ENCODE measurements at places on chromosomes 2 and 18. TPM values are rescaled to one million over a fixed set of nuclear protein-coding genes. Genes with fewer than 3 reads are reported as not detected.

Gene CWC22
- total RNA-seq = 21.3 TPM

Gene REL
- total RNA-seq = 24.0 TPM

Gene FTCDNL1
- total RNA-seq = 0.86 TPM

Gene MLPH
- total RNA-seq = not detected

Gene ADAM23
- 0.98 TPM for total RNA-seq

DNA sequence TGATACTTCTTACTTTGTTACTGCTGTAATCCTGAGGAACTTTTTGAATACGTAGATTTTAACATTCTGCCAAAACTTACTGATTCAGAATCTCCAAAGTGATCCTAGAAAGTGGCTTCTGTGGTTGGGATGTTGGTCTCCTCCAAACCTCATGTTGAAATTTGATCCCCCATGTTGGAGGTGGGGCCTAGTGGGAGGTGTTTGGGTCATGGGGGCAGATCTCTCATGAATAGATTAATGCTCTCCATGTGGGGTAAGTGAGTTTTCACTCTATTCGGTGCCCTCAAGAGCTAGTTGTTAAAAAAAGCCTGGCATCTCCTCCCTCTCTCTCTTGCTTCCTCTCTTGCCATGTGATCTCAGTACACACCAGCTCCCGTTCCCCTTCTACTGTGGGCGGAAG lies 329.9 kb downstream of the HRH4 start:
- no peaks in the 10 kb centered on the region for H3K36me3 ChIP-seq
- no peak overlapping the region for H3K4me3 ChIP-seq
- DNase-seq = no peak

- H3K36me3 ChIP-seq = no peaks in the 10 kb centered on the region
- no peak for DNase-seq
- H3K27me3 ChIP-seq = peaks cover 44% of the 10 kb centered on the region
- no peaks in the 10 kb centered on the region for H3K4me1 ChIP-seq
Measured at GRCh38 chr2:38158378-38159118, 82.6 kb upstream of the CYP1B1 start.

- H3K4me3 ChIP-seq = no peak overlapping the region
- no peaks in the 10 kb centered on the region for H3K36me3 ChIP-seq
- peaks cover 36% of the 10 kb centered on the region for H3K27me3 ChIP-seq
- H3K27ac ChIP-seq = no peak overlapping the region
Measured at GRCh38 chr2:231317579-231317978, 77.9 kb upstream of the B3GNT7 start.

DNA sequence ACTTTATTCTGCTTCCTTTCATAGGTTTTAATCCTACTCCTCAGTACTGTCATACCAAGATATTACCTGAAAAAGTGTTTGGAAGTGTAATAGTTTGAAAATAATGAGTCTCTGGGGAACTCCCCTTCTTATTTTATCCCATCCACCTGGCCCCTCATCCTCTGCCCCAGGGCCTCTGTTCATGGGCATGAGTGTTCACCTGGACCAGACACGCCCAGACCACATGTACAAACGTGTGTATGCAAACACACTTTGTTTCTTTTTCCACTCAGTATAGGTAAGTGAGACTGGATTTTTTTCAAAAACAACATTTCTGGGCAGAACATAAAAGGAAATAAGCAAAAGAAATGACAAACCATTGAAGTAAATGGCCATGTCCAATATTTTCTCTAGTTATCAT lies 62.1 kb upstream of the THSD7B start:
- H3K36me3 ChIP-seq = no peaks in the 10 kb centered on the region
- no peak overlapping the region for H3K4me3 ChIP-seq
- no peak overlapping the region for H3K27ac ChIP-seq
- H3K27me3 ChIP-seq = no peaks in the 10 kb centered on the region
- no peak for DNase-seq

GRCh38 chr2:40700231-40700954 lies 248.5 kb upstream of the SLC8A1 start:
- no peak overlapping the region for H3K4me3 ChIP-seq
- DNase-seq = no peak
- no peak overlapping the region for H3K27ac ChIP-seq
- H3K36me3 ChIP-seq = no peaks in the 10 kb centered on the region
- no peaks in the 10 kb centered on the region for H3K4me1 ChIP-seq

GRCh38 chr2:214781226-214781625 lies 28.3 kb downstream of the BARD1 start:
- DNase-seq = no peak
- no peaks in the 10 kb centered on the region for H3K4me1 ChIP-seq
- no peak overlapping the region for H3K27ac ChIP-seq
- H3K4me3 ChIP-seq = no peak overlapping the region
- H3K27me3 ChIP-seq = no peaks in the 10 kb centered on the region

DNA sequence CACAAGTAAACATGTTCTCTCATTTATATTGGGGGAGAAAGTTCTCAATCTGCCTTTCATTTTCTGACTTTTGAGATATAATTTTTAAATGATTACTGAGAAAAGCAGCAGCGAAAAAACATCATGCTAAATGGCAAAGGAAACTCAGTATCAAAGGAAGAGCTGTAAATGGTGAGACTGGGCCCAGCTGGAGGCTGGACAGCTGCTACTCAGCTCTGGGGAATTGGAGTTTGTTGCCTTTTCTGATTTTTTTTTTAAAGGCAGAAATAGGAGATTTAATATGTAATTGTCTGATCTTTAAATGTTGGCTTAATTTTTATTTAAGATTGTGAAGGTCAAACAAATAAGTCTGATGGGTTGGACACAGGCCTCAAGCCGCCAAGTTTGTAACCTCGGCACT lies 137.1 kb upstream of the TACR1 start:
- no peak overlapping the region for H3K27ac ChIP-seq
- H3K4me3 ChIP-seq = no peak overlapping the region
- no peaks in the 10 kb centered on the region for H3K36me3 ChIP-seq
- H3K27me3 ChIP-seq = peaks cover 3% of the 10 kb centered on the region

DNA sequence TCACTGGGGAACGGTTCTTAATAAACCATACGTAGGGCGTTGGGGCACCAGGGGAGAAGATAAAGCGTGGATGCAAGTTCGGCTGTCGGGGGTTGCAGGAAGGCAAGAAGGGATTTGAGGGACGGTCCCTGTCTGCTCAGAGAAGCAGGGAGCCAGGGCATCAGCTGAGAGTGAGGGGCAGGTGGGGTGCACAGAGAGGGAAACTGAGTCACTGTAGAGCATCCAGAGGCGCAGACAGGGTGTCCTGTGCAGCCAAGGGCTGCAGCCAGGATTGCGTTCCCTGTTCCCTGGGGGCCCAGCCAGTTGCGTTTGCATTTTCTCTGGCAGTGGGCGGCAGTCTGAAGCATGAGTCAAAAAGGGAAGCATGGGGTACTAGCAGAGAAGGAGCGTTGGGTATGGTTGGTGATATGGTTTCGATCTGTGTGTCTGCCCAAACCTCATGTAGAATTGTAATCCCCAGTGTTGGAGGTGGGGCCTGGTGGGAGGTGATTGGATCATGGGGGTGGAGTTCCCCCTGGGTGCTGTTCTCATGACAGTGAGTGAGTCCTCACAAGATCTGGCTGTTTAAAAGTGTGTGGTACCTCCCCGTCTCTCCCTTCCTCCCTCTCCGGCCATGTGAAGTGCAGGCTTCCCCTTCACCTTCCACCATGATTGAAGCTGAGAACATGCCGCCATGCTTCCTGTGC lies 202.9 kb downstream of the NDUFA10 start:
- H3K4me3 ChIP-seq = no peak overlapping the region
- no peak overlapping the region for H3K27ac ChIP-seq
- H3K36me3 ChIP-seq = no peaks in the 10 kb centered on the region
- H3K4me1 ChIP-seq = peaks cover 9% of the 10 kb centered on the region

- H3K27ac ChIP-seq = no peak overlapping the region
- no peak overlapping the region for H3K4me3 ChIP-seq
Measured at GRCh38 chr18:48824231-48824970, 126.4 kb downstream of the SMAD7 start.

DNA sequence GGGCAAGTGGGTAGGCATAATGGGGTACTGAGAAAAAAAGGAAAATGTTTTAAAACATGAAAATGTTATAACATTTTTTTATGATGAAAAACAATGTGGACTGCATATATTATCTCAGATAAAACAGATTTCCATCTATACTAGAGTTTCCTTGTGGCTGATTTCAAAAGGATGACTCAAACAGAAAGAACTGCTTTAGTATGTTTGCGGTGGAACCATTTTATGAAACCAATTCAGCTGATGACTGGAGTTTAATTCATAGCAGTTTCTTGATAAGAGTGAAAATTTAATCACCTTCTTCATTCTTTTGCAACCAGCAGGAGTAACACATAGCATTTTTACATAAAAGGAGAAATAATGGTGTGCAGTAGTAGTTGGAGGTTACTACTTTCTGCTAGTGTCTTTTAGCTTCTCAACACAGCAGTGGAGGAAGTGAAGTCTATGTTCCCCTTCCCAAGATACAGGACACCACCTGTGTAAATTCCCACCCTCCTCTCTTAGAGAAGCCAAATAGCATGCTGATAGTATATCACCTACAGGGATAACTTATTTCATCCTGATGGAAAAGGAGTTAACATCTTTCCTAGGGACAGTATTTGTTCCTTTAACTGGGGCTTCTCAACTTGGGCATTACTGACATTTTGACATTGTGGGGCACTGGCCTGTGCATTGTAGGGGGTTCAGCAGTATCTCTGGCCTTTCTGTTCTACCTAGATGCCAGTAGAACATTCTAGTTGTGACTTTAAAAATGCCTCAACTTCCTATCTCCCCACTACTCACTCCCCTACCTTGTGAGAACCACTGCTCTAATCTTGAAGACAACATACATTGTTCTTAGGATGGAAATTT lies 29.9 kb downstream of the PELI1 start:
- peak overlapping the region; percentile 15 for H3K4me3 ChIP-seq
- H3K27ac ChIP-seq = peak overlapping the region; percentile 67
- DNase-seq = no peak
- H3K36me3 ChIP-seq = peaks cover 16% of the 10 kb centered on the region
- no peaks in the 10 kb centered on the region for H3K27me3 ChIP-seq

- DNase-seq = no peak
Measured at GRCh38 chr2:216563646-216564045, 65.0 kb downstream of the RPL37A start.

DNA sequence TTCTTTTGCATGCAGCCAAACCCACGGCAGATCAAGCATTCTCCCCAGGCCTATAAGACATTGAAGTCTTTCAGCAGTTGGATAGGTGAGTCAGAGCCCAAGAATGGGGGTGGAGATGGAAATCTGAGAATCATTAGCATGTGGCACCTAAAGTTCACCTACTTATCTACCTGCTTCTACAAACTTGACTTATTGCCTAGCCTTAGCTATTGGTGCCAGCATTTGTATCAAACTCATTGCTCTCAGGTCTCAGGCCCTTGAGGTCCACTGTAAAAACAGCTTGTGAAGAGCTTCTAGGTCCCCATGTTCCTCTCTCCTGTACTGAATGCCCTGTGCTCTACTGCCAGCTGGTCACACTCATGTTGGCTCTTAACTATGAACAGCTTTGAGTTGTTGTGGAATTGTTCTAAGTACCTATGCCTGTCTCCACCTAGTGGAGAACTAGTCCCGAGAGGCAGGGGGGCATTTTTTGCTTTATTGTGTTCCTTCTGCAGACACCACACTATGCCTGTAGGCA lies 278.4 kb upstream of the SPRED2 start:
- H3K27ac ChIP-seq = no peak overlapping the region
- no peaks in the 10 kb centered on the region for H3K4me1 ChIP-seq
- H3K27me3 ChIP-seq = peaks cover 2% of the 10 kb centered on the region

GRCh38 chr2:86396291-86396785 lies 44.8 kb upstream of the KDM3A start:
- H3K27ac ChIP-seq = no peak overlapping the region
- H3K4me3 ChIP-seq = no peak overlapping the region
- H3K4me1 ChIP-seq = peaks cover 2% of the 10 kb centered on the region
- H3K36me3 ChIP-seq = peaks cover 2% of the 10 kb centered on the region
- DNase-seq = no peak

- peaks cover 14% of the 10 kb centered on the region for H3K27me3 ChIP-seq
- no peaks in the 10 kb centered on the region for H3K36me3 ChIP-seq
- DNase-seq = no peak
- no peak overlapping the region for H3K27ac ChIP-seq
- peaks cover 1% of the 10 kb centered on the region for H3K4me1 ChIP-seq
Measured at GRCh38 chr2:205882806-205883425, 200.6 kb downstream of the NRP2 start.

All from activated CD4-positive, alpha-beta memory T cell treated with anti-CD3 and anti-CD28 coated beads, Interleukin-2, amount 10 ng/mL, durations not matched to agents 7 days and 5 days (primary cell).